ENCODE measurements at places on chromosomes 3 and 15. TPM values are rescaled to one million over a fixed set of nuclear protein-coding genes. Genes with fewer than 3 reads are reported as not detected.

- peak; percentile 82 for DNase-seq
Measured at GRCh38 chr3:20039765-20040547, at the start of gene KAT2B. TSS of gene KAT2B (plus strand) at chr3:20040446. CDS start at chr3:20040478, 32 bp downstream.

- DNase-seq = no peak
Measured at GRCh38 chr3:4504340-4505261, 11.5 kb downstream of the ITPR1 start.

DNA sequence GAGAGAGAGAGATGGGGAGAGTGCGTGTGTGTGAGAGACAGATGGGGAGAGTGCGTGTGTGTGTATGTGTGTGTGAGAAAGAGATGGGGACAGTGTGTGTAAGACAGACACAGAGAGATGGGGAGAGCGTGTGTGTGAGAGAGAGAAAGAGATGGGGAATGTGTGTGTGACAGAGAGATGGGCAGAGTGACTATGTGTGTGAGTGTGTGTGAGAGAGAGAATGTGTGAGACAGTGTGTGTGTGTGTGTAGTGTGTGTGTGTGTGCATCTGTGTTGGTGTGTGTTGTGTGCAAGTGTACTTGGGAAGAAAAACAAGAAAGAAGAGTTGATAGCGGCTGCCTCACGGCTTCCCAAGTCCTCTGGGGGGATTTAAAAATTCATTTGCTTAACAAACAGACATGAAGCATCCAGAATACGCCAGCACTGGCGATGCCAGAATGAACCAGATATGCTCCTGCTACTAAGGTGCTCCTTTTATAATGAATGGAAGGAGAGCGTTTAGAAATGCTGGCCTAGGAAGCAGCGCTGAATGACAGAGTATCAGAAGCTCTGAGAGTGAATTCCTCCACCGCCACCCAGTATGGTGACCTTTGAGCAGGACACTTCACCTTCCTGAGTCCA is 186.1 kb upstream of the TSC22D2 start:
- DNase-seq = no peak

DNA sequence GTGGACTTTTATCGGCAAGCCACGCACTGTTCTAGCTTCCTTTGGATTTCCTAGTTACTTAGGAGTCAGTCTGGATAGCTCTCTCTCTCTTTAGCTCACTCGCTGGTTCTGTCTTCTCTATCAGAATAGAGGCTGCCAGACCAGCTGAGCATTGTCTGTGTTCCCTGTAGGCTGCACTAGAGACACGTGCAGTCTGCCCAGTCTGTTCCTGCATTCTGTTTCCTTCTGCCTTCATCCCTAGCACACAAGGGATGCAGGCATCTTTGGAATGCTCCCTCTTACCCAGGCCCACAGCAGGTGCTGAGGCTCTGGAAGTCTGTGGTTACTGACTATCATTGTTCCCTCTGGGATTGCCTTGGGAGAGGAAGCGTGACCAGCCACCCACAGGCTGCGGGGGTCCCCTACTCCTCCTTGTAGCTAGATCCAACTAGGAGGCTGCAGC is 322.8 kb downstream of the ZNF621 start:
- DNase-seq = no peak

GRCh38 chr3:120095979-120096426 is 1.8 kb upstream of the GSK3B start:
- no peak for DNase-seq

- no peak for DNase-seq
Measured at GRCh38 chr3:129122412-129123011, 908 bp upstream of the RAB43 start.

- peak; percentile 76 for DNase-seq
Measured at GRCh38 chr3:36893137-36893557, 51.7 kb downstream of the TRANK1 start.

DNA sequence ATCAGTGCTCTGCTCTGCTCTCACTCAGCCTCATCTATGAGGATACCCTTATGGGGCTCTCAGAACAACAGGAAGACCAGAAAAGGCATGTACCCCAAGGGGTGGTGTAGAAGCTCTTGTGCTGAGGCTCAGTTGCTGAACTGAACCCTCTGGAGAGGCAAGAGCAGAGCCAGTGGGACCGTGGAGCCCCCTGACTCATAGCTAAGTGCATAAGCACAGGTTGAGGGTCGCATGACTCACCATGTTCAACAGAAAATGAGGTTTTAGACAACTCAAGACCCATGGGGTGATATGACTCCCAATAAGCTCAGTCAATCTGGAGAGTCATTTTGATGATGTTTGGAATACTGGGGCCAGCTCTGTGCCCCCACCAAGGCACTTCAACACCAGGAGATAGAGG is 37.3 kb downstream of the CRYGS start:
- DNase-seq = no peak

DNA sequence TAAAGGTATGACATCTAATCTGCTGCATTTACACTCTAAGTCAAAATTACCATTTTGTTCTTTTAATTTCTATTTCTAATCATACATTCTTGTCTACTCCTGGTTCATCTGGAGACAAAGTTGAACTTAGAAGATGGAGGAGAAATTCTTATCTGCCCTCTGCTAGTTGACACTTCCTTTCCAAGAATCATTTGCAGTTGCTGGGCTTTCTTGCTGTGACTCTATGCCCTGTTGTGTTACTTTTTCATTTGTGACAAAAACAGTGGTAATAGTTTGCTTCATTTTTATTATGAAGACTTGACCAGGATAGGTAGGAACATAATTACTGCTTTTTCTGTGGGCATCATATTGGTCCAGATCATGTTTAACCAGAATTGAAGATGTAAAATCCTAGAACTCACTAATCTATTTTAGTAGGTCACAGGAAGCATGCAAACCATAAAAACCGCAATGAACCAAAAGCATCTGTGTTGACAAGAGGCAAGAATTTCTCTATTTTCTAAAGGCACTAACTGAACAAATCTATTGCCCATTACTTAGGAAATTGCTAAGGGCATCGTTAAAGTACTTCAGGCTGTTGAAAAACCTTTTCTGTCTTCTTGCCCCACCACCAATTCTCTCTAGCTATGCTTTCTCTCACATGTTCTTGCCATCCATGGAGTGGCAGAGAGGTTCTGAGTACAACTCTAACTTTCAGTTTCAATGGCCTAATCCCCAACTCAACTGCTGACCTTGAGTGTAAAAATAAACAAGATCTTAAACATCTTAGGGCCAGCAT is 4.2 kb upstream of the CCR2 start:
- DNase-seq = peak; percentile 68

DNA sequence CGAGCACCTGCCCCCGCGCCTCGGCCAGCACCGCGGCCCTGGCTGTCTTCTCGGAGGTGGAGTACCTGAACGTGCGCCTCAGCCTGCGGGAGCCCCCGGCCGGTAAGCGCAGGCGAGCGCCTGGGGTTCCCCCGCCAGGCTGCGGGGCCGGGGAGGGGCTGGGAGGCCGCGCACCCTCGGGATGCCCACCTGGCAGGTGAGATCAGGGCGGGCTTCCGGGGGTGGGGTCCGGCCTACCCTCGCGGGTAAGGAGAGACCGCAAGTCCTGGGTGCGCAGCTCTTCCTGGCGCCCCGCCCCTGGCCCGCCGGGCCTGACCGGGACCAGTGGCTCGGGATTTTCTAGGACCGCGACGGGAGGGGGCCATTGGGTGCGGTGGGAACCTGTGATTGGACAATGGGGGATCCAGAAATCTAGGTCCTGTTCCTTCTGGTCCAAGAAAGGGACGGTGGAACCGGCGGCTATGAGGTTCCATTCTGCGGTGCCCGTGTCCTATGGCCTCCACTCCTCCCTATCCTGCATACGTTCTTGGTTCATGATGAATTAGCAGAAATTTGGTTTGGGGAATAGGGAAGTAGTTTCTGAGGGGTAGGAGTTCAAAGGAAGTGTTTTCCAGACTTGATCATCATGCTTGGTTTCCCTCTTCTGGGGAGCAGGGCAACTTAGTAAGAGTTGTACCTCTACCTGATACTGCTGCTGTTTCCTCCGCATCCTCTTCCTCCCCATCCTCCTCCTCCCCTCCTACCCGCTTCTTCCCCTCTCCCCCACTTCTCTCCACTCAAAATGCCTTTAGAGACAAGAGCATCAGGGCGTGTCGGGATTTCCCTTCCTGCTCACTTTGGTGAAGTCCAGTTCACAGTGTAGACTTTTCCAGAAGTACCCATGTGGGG is 808 bp downstream of the ARRDC4 start:
- DNase-seq = no peak

DNA sequence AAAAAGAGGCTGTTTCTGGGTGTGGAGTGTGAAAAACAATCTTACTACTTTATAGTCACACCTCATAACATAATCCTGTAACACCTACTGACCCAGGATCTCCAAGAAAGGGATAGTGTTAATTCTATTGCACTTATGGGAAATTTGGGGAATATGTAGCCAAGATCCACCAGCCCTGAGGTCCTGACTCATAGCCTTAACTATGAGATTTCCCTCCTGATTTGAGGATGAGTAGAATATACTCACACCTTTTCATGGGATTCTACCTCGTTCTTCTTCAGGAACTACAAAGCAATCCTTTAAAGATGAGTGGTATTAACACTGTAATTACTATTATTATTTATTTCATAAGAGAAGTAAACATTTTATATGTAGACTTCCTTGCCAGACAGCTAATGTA is 315.2 kb downstream of the MECOM start:
- DNase-seq = no peak

DNA sequence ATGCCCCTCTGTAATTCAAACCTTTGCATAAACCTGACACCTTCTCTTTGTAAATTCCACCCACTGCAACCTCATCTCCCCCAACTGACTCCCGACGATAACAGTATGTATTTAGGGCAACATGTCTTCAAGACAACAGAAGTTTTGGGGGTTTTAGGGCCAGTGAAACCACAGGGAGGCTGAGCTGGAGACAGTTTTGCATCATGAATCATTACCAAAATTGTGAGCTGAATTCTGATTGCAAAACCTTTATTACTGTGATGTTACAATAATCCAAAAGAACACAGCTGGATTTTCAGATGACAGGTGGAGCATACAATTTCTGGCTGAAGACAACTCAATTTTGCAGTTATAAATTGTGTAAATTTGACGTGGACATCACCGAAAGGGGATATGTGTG is 281.3 kb upstream of the TTC14 start:
- no peak for DNase-seq

- no peak for DNase-seq
Measured at GRCh38 chr15:78148392-78149067, 632 bp upstream of the IDH3A start.

- DNase-seq = no peak
Measured at GRCh38 chr15:29074045-29074444, 188.3 kb downstream of the APBA2 start.

GRCh38 chr3:30675774-30676173 is 69.4 kb downstream of the TGFBR2 start:
- DNase-seq = no peak

GRCh38 chr15:68051109-68051508 is 3.0 kb upstream of the PIAS1 start:
- DNase-seq = no peak

- no peak for DNase-seq
Measured at GRCh38 chr3:134320749-134321148, 53.5 kb downstream of the AMOTL2 start.

GRCh38 chr3:41673650-41674049 is 288.3 kb downstream of the ULK4 start:
- no peak for DNase-seq

CPA3 gene
- polyA plus RNA-seq = 1.0 TPM

C3orf20 gene
- 0.02 TPM for polyA plus RNA-seq

ACAD9 gene
- 25.4 TPM for polyA plus RNA-seq

TRPM1 gene
- polyA plus RNA-seq = 0.02 TPM

SERPINI2 gene
- 0.34 TPM for polyA plus RNA-seq

FAM81A gene
- polyA plus RNA-seq = 1.2 TPM

VPS8 gene
- polyA plus RNA-seq = 20.1 TPM

GLDN gene
- 1.3 TPM for polyA plus RNA-seq

AQP9 gene
- polyA plus RNA-seq = 3.2 TPM

DPPA2 gene
- 0.62 TPM for polyA plus RNA-seq

ECE2 gene
- polyA plus RNA-seq = not detected

All from thymus (tissue), 14 donors.